ENCODE measurements at places on chromosomes 5 and 9.

GRCh38 chr5:94784536-94785505 lies 166.4 kb downstream of the SLF1 start:
- DNase-seq = no peak

DNA sequence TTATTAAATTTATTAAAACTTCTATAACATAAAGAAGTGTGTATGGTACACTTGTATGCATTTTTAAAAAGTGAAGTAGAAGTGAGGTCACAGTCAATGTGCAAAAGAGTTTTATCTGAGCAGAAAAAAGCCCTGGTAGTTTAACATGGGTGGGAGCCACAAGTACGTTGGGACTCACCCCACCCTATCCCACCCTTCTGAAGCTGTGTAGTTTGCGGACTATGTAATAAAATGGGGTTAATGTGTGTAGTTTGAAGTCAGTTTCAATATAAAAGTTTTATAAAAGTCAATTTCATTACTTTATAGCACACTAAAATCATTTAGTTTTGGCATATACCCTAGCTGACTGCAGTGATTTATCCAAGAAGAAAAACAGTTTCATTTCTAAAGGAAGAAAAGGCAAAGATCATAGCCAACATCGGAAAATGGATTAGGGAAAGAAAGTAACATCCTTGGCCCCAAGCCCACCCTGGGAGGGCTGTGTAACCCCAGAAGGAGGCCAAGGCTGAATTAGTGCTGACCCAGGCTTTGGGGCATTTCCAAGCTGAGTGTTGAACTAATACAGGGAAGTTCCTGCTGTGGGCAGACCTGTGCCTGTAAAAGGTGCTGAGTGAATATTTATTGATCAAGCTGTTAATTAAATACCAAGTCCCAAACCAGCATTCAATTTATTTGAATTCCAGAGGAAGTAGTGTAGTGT lies 398.6 kb upstream of the ADAMTSL1 start:
- no peak for DNase-seq

- no peak for DNase-seq
Measured at GRCh38 chr5:179967489-179967888, 59.8 kb upstream of the TBC1D9B start.

DNA sequence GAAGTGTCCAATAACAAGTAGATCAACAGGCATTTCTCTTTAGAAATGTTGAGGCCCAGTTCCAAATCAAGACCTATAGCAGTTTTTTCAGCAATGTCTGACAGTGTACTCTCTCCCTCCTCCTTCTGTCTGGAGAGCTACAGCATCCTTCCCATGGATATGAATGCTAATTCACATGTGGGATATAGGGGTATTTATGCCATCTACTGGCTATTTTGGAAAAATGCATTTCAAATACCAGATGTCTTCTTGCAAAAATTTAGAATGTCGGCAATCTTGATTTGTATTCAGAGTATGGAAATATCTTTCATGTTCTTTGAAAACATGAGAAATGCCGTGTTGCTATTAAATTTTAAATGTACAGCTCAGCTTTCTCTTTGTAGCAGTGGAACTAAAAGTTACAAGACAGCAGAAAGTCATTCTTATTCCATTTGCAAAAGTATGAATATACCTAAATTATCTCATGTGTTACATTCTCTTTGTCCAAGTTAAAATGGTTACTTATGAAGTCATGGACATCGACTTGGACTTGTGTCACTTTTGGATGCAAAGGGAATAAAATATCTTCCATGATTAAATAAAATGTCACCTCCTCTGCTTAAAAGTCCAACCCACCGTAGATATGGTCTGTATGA lies 647.8 kb downstream of the TAF11L14 start:
- no peak for DNase-seq

- no peak for DNase-seq
Measured at GRCh38 chr9:128901822-128902221, 19.0 kb upstream of the PHYHD1 start.

GRCh38 chr9:69589156-69589555 lies 83.0 kb downstream of the APBA1 start:
- no peak for DNase-seq

DNA sequence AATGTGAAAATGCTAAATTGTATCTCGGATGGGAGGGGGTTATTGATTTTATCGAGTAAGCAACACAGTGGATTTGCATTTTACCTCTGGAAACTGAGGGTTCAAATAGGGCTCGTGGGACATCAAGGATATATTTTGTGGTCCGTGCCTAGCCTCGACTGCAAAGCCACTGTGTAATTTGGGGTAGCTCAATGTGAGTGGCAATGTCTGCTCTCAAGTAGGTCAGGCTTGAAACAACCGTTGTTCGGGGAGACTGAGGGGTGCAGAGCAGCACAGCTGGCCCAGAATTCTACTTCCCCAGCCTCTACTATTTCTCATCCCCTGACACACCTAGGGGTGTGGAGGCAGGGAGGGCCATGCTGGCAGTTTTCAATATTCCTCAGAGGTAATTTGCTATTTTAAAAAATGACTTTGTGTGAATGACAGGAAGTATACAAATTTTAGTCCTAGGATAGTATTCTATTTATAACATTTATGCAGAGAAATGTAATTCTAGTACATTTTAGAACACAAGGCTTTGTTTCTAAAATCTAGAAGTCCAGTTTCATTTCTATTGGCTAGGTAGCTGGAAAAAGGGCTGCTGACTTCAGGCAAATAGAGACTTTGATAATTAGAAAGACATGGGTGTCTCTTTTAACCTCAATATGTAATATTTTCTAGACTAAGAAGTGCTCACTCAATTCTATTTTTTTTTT lies 1.4 kb upstream of the DAB2 start:
- no peak for DNase-seq

DNA sequence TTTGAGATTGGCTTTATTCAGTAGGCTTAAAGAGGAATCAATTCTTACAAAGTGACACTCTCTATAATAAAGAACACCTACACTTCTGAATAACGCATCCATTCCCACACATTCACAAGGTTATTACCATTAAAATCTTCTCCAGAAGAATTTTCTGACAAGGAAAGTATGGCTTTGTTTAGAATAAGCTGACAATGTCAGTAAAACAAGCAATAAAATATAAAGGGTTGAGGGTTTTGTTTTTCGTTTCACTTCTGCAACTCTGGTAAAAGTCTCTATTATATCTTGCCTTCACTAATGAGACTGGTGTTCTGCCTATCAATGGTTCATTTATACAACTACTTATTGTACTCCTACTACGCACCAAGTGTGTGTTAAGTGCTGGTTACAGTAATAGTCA lies 169.7 kb downstream of the NFIB start:
- DNase-seq = no peak

DNA sequence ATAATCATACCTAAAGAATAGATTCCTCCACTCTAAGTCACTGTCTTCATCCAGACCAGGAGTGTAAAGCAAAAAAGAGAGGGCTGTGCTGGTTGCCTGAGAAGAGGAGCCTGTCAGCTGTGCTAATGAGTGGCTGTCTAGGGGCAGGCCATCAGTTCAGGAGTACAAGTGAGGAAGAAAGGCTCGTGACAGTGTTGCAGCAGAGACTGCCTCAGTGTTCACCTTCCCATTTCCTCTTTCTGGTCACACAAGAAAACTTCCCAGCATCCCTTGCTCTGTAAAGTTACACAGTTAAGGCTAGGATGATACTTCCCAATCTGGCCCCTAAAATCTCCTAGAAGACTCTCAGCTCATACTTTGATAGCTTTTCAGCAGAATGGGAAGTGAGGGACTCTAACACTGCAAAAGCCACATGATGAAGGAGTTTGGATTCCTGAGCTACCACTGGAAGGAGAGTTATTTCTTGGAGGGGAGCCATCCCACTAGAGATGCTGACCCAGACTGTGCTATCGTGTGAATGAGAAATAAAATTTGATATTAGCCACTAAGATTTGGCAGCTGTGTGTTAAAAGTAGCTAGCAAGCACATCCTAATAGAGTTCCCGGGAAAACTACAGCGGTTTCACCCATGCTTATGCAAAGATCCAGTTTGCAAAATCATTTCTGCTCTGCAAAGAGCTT lies 67.1 kb downstream of the ADAMTS12 start:
- DNase-seq = no peak

DNA sequence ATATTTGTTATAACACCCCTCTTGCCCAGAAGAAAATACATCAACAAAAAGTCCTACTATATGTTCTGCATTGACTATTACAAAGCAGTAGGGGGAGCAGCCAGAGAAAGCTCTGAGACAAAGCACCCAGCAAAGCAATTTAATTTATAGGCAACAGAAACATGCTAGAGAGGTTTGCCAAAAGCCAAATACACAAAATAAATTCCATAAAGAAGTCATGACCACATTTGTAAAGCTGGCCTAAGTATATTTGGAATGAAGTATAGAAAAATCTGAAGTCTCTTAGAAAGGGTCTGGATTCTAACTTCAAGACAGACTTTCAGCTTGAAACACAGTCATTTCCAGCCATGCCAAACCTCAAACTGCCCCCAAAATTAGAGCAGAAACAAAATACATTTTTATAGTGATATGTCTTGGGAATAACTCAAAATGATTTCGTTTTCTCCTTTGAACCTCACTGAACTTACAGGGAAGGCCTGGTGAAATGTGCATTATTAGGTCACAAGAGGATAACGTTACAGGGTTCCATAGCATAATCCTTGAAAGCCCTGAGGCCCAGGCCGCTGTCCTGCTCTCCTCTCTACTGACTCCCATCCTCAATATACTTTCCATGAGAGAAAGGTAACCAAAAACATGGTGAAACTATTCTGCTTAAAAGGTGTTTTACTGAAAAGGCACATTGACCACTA lies 451.8 kb downstream of the RAB3C start:
- DNase-seq = no peak

DNA sequence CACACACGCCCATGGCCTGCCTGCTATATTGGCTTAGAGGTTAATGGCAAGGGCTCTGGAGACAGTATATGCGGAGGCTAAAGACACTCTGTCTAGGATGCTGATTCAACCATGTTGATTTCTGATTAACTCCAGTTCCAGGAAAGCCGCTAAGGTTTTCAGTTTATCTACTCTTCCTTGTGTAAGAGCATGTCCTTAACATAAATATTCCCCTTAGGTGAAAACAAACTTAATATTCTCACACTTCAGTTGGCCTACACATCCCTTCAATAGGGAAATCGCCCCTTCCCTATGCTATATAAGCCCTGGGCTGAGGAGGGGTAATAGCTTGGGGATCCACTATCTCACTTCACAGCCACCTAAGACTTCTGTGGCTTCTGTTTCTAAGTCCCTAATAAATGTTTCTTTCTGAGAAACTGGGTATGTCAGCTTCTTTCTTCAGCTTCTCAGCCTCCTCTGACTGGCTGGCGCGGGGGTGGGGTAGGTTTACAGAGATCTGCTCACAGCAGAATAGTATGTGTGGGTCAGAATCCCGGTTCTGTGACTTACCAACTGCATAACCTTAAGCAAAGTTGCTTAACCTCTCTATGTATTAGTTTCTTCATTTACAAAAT lies 4.3 kb upstream of the GPX3 start:
- no peak for DNase-seq

GRCh38 chr5:119344231-119344630 lies 11.6 kb upstream of the TNFAIP8 start:
- no peak for DNase-seq

DNA sequence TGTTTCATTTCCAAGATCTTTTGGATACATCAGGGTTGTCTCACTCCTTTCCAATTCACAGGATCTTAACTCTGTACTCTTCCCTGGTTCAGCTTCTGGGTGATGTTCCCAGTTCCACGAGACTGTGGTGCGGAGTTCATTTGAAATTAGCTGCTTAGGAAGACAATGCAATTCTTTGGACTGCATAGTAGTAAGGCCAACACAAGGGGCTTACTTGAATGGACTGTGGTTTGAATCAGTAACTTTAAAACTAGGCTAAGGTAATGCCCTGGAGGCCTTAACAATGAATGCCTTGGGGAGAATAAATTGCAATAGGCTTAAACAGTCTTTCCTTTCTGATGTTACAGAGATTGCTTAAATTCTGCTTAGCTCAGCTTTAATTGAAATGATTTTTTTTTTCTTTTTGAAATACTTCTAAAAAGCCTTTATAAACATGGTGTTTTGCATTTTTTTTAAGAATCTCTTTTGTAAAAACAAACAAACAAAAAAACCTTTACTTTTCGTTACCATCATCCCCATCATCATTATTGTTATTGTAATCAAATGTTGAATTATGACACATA lies 133.8 kb upstream of the MEF2C start:
- no peak for DNase-seq

GRCh38 chr5:140875085-140876065 lies at the start of gene PCDHA12:
Gene PCDHA12 (plus strand): TSS chr5:140875308. CDS start chr5:140875473, 165 bp downstream.
- no peak for DNase-seq

GRCh38 chr5:65808818-65809217 lies 86.8 kb downstream of the NLN start:
- no peak for DNase-seq

DNA sequence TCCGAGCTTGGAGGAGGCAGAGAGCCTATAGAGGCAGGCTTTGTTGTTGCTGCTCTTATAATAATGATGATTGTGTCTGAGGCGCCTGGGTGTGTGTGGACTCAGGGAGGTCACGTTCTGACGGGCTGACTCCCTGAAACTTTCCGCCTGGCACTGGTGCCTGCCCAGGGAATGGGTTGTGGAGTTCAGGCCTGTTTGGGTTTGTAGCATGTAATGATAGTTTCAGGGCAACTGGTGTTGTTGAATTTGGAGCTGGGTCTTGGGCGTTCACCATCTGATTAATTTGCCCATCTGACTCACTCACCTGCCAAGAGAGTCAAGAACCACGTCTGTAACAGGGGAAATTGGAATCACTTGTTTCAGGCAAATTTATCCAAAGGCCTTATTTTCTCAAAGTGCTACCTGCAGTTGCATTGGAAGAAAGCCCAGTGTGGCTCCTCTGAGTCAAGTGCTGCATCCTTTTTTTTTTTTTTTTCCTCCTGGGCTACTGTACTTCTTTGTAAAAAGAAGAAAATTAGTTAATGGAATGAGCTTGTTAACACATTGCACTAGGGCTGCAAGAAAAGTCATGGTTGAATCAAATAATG lies 386.5 kb downstream of the GADD45G start:
- DNase-seq = no peak

- DNase-seq = no peak
Measured at GRCh38 chr5:53426512-53426830, 54.0 kb upstream of the FST start.

DNA sequence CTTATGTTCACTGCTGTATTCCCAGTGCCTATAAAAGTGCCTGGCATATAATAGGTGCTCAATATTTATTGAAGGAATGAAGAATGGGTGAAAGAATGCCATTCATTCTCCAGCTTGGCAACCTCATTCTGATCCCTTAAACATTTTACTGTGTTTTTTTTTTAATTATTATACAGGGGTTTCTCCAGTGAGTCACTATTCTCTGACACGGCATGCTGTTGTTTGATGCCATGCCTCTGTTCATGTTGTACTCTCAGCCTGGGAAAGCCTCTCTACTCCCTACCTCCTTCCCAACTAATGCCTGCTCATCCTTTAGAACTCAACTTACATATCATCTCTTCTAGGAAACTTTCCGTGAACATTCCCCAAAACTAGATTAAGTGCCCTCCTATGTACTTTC lies 70.2 kb upstream of the PHF24 start:
- DNase-seq = no peak

GRCh38 chr9:70921136-70921535 lies 200.3 kb downstream of the TRPM3 start:
- no peak for DNase-seq

- no peak for DNase-seq
Measured at GRCh38 chr9:91253488-91253887, 108.2 kb downstream of the AUH start.

- no peak for DNase-seq
Measured at GRCh38 chr5:143374496-143375217, 28.8 kb downstream of the NR3C1 start.
